ENCODE measurements at places on chromosomes 7 and 10.

DNA sequence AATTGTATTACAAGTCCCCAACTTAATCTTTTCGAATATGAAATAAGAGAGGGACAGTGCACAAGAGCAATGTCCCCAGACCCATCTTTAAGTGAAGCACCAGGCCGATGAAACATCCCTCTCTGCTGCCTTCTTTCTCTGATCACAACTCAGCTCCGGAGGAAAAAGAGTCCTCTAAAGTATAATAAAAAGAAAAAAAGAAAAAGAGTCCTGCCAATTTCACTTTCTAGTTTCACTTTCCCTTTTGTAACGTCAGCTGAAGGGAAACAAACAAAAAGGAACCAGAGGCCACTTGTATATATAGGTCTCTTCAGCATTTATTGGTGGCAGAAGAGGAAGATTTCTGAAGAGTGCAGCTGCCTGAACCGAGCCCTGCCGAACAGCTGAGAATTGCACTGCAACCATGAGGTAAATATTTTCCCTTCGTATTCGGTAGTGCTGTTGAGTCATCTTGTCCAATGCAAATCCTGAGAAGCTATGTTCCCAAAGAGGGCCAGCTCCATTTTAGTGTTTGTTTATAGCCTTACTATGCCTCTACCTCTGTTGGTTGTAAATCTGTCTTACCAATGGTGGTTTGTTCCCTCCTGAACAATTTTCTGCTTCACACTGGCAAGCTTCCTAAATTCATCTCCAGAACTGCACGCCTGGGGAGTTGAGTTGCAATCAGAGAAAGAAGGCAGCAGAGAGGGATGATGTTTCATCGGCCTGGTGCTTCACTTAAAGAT, at the start of gene IFIT2:
IFIT2 (plus strand) TSS at position 326 of the 725 bp plus-strand sequence; CDS start at position 404, 78 bp downstream.
- DNase-seq: no peak

DNA sequence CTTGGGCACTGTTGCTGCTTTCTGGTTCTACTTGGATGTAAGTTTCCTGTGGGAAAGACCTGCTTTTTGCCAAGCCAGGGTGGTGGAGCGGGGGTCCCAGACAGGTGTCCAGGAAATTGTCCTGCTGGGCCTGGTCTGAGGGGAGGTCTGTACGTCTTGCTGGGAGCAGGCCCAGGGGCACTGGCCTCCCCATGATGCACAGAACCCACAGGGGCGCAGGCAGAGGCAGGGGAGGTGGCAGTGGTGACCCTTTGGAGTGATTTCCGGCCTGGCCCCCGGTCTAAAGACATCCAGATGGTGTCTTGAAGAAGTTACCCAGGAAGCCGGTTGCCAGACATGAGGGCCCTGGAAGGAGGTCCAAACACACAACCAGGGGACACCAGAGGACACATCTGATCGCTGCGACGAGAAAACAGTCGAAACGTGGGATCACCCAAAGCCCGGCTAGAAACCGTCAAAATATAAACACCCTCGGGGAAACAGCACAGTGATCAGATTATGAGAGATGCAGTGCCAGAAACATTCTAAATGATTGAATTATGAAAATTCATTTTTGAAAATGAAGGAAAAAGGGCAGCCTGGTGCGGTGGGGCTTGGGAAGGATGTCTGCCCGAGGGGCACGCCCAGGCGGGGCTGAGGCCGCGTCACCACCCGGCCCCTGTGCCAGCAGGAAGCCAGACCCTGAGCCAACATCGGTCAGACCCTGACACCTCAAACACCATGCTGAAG, 59.6 kb downstream of the TMEM270 start:
- no peak for DNase-seq

- DNase-seq: no peak
These were observed 45.8 kb downstream of the GPR85 start for GRCh38 chr7:113040849-113041248.

- DNase-seq: no peak
These were observed 101.9 kb downstream of the ELMO1 start for GRCh38 chr7:37346761-37347160.

GRCh38 chr7:80054356-80054755, 80.3 kb upstream of the GNAI1 start:
- DNase-seq: no peak

DNA sequence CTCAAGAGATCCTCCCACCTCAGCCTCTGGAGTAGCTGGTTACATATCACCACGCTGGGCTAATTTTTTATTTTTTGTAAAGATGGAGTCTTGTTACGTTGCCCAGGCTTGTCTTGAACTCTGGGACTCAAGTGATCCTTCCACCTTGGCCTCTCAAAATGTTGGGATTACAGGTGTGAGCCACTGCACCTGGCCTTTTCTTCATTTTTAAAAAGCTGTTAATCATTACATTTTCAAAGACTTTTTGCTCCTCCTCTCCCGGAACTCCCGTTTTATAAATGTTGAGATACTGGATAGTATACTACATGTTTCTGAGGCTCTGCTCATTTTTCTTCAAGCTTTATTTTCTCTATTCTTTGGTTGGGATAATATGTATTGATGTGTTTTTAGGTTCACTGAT, 16.4 kb downstream of the AOAH start:
- DNase-seq: no peak

Measured in stimulated activated CD8-positive, alpha-beta memory T cell treated with anti-CD3 and anti-CD28 coated beads, Interleukin-4, amount 100 ng/mL, for 4 hours (primary cell).